ENCODE measurements at places on chromosomes 5 and 9.

DNA sequence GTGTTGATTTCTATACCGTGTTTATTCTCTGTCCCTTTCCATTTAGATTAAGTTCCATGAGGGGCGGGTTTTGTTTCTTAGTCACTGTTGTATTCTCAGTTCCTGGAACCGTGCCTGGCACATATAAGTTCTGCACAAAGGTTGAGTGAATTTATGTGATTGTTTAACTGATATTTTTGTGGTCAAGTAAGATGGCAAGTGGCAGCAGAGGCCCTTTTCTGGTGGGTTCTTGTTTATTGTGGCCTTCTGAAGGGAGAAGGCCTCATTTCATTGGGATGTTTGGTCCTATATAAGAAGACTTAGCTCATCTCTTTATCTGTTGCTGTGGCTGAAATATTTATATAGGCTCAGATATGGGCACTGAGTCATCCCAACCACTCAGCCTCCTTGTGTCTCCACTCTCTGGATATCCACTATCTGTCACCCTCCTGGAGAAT, 262.5 kb downstream of the PSAT1 start:
- DNase-seq: no peak

DNA sequence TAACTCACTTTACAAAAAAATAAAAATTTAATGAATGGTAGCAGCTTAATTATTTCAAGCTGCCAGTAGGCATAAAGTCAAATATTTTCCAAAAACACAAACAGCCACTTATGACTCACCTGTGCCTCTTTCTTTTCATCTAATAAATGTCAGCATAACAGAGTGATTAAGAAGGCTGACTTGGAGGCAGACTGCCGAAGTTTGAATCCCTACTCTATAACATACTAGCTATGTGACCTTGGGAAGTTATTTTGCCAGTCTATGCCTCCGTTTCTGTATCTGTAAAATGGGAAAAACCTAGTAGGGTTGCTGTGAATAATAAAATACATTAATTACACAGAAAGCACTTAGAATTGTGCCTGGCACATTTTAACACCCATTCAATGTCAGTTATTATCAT, 33.8 kb downstream of the FANCC start:
- no peak for DNase-seq

- DNase-seq: no peak
Observed at GRCh38 chr5:154189256-154189818, 1.2 kb upstream of the GALNT10 start.

DNA sequence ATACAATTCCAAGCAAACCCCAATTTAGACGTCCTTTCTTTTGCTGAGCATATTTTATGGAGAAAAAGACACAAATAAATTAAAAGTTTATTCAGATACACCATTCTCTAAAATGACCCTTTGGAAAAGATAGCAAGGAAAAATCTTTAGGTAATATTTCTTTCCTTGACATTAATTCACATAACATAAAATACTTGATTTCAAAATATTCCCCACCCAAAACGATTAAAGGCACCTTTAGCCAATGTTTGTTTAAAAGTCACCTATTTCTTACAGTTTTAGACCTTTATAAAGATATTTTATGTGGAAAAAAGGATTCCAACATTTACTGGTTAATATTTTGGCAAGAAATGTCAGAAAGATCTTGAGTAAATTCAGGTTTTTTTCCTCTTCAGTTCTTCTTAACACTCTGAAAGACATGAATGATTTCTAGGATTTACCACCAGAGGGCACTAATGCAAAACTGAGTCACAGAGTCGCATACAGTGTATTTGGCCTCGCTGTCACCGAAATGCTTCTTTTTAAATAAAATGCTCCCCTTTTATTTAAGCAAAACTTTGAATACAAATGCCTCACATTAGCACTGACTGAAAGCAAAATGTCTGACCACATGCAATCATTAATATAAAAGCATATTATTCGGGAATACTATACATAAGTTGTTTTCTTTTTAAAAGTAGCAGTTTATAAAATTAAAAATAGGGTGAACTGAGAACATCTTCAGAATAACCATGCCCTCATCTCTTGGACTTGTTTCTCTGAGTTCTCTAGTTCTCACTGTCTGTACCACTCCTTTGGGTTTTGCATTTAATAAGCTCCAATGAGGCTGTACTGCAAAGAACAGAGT, 122.5 kb downstream of the SLC1A3 start:
- no peak for DNase-seq

Measured in CD4-positive, alpha-beta T cell treated with Interferon gamma for 1 hour (primary cell).